ENCODE measurements at places on chromosomes 7 and 10.

- peak; percentile 45 for DNase-seq
These were observed 981 bp upstream of the CRYGN start for GRCh38 chr7:151440799-151441445.

GRCh38 chr10:76037531-76038155 is 606.2 kb downstream of the LRMDA start:
- DNase-seq, result peak; percentile 51

- no peak for DNase-seq
These were observed 26.2 kb downstream of the ASB15 start for GRCh38 chr7:123627851-123628250.

GRCh38 chr10:52903397-52903938 is 130.9 kb upstream of the MBL2 start:
- no peak for DNase-seq

GRCh38 chr10:133026726-133027395 is 60.9 kb upstream of the ADGRA1 start:
- no peak for DNase-seq
